T follicular helper cell (primary cell): ENCODE measurements at places on chromosomes 16 and 17.

GRCh38 chr16:26149364-26150190, 457.8 kb downstream of the HS3ST4 start:
- DNase-seq, result no peak

DNA sequence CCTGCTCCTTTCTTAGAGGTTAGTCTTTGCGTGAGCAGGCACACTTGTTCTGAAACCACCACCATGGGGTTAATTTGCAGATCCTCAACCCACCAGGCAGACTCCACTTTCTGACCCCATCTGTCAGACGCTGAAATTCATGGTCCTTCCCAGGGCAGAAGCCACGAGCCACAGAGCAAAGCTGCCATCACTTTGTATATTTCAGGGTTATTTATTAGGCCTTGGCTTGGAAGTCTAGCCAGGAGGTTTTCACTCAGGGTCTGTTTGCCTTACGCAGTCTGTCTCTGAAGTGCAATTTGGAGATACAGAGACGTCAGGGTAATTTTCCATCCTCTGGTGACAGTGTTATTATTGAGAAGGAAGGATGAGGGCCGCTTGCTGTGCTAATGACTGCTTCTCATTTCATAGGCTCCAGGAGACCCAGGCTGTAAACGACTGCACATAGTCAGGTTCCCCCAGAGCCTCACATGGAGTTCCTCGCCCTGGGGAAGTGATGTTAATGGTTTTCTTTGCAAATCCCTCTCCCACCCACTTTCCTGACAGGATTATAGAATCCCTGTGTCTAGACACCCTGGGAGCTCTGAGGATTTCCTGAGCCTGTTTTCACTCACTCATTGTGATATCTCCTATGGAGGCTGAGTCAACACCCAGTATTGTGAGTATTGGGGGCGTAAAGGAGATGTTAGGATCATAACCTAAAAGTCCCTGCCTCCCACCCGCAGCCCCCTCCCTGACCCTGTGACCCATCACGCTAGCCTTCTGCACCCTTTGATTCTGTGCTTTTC, 269.0 kb downstream of the ABCC12 start:
- no peak for DNase-seq

- no peak for DNase-seq
Observed at GRCh38 chr16:5064915-5065314, 841 bp downstream of the C16orf89 start.

- no peak for DNase-seq
Observed at GRCh38 chr16:61549327-61549726, 486.9 kb downstream of the CDH8 start.

DNA sequence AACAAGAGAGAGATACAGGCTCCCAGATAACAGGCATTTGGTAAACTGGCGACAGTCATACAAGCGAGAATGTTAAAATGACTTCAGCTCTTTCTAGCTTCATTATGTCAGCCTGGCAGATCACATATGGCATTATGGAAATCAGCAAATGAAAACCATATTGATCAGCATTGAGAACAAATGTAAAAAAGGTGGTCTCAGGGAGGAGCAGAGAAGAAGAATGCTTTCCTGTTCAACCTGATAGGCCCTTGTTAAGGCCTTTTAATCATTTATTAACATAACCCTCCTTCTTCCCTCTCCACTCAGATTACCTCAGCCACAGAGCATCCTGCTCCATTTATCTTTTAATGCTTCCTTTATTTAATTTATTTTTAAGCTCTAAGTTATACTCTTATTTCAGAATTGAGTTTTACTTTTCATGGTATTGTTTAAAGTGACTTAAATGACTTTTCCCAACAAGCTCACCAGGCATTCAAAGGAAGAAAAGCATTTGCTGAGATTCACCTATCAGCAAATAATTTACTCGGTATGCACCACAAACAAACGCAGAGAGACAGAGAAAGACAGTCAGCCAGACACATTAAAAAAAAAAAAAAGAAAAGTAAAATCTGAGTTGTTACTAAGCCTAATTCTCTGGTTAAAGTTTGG, 243.9 kb upstream of the TBX2 start:
- DNase-seq, result no peak

GRCh38 chr16:80367037-80367658, 173.6 kb upstream of the DYNLRB2 start:
- DNase-seq, result no peak
